ENCODE measurements at places on chromosomes 5 and 9. TPM values are rescaled to one million over a fixed set of nuclear protein-coding genes. Genes with fewer than 3 reads are reported as not detected.
A peak's percentile ranks its signal among the peaks of the same experiment; 100 is the strongest.

The PCDH12 gene
- total RNA-seq: 22.9 TPM

The IFNA21 gene
- total RNA-seq: not detected

The IQGAP2 gene
- 3.2 TPM for total RNA-seq

The SLC25A48 gene
- not detected for total RNA-seq

The SLC6A18 gene
- total RNA-seq: not detected

The CDHR2 gene
- 0.25 TPM for total RNA-seq

The PCDHGC5 gene
- total RNA-seq: 0.51 TPM

The C5orf58 gene
- not detected for total RNA-seq

GRCh38 chr5:136399527-136399926 is 34.2 kb upstream of the TRPC7 start:
- no peak for DNase-seq

DNA sequence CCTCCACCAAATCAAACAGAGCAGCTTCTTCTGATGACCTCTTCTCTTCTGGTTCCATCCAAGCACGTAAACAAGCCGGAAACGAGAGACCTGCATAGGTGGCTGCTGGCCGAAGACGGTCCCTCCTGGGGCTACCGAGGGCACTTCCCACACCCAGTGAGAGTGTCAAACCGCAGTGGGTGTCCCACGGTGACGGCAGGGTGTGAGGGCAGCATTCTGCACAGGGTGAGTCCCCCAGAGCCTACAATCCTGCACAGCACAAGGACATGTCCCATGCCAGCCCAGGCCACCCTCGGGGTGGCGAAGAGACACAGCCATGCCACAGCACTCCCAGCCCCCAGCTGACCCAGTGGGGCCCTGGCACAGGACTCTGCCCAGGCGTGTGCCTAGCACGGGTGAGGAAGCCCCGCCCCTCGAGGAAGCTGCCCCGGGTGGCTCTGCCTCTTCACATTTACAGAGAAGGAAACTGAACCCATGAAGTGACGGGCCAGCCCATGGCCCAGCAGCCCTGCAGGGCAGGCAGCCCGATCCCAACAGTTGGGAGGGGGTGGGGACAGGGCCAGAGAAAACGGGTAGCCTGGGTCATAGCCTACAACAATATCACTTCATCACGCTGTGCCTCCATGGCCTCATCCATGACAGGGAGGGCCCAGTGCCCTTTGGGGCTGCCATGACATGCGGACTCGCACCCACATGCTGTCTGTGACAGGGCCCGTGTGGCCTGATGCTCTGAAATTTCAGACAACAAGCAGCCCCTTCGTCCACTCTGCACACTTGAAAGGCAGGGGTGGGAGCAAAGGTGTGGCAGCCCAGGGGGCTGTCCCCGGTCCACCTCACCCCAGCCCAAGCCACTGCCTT is 43.2 kb downstream of the SEMA4D start:
- no peak for DNase-seq

- peak; percentile 9 for DNase-seq
These were observed 106.0 kb downstream of the ARRDC3 start for GRCh38 chr5:91277093-91277626.

- peak; percentile 17 for DNase-seq
These were observed 144.6 kb downstream of the SMARCA2 start for GRCh38 chr9:2159521-2160454.

DNA sequence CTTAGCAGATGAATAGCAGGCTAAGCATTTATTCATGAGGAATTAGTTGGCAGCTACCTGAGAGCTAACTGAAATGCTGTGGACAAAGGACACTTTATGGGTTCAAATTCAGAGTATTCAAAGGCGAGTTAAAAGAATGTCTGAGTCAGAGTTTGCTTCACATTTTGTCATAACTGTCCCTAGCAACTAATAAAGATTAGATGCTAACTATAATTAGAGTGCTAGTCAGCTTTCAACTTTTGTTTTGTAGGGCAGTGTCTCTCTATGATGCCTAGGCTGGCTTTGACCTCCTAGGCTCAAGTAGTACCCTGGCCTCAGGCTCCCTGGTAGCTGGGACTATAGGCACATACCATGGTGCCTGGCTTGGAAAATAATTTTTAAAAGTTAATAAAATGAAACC is 4.6 kb downstream of the SMC5 start:
- peak; percentile 25 for DNase-seq

DNA sequence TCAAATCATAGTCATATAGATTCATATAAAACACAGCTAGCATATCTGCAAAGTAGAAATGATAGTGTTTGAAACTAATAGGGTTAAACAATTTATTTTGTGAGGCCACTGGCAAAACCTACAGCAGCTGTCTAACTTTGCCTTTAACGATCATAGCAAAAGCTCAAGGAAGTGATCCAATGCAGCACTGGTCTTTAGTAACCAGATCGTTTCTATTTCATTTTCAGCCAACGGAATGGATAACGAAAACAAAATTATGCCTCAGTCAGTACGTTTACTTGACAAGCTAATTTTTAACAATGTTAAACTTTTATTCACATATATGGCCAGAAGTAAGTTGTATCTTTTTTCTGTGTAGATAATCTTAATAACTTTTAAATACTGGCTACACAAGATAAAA is 17.7 kb downstream of the MLLT3 start:
- no peak for DNase-seq

DNA sequence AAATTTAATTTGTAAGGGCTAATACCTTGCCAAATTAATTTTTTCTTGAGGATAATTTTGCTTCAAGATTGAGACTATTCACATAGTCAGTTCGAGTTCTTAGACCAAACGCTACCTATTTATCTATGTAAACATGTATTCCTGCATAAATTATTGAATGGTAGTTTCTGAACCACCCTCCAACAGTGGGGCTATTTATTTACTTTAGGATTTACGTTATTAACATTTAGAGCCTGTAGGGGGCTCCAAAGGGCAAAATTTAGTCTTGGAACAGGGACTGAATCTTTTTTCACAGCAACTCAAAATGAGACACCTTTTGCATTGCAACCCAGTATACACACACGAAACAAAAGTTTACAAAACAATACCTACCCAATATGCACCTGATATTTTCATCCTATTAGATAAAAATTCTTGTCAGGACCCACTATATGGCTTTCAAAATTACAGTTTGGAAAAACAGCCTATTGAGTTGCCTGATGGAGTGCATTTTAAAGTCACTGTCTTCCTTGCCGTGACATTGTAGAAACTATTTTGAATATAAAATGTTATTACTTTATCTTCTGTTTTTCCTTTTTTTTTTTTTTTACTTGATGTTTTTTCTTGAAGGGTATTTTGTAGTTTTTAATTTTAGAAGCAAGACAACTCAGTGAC is 47.1 kb upstream of the POU4F3 start:
- peak; percentile 54 for DNase-seq

- no peak for DNase-seq
These were observed 329.0 kb upstream of the PANK3 start for GRCh38 chr5:168908207-168908606.

- no peak for DNase-seq
These were observed 6.0 kb upstream of the BOD1 start for GRCh38 chr5:173622183-173623047.

DNA sequence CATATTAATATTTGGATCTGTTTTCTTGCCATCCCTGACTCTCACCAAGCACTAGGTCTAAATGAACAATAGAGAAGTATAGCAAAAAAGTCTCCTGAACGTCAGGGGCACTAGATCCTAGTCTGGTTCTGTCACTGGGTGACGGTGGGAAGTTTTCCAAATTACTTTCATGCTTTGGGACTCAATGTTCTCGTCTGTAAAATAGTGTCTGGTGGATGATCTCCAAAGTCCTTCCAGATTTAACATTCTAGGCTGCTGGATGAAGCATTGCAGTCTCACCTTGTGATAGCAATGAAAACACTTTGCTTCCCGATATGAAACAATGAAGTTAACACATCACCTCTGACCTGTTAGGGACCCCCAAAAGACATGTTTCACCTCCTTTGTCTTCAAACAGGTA is 199.3 kb downstream of the SEC61B start:
- no peak for DNase-seq

DNA sequence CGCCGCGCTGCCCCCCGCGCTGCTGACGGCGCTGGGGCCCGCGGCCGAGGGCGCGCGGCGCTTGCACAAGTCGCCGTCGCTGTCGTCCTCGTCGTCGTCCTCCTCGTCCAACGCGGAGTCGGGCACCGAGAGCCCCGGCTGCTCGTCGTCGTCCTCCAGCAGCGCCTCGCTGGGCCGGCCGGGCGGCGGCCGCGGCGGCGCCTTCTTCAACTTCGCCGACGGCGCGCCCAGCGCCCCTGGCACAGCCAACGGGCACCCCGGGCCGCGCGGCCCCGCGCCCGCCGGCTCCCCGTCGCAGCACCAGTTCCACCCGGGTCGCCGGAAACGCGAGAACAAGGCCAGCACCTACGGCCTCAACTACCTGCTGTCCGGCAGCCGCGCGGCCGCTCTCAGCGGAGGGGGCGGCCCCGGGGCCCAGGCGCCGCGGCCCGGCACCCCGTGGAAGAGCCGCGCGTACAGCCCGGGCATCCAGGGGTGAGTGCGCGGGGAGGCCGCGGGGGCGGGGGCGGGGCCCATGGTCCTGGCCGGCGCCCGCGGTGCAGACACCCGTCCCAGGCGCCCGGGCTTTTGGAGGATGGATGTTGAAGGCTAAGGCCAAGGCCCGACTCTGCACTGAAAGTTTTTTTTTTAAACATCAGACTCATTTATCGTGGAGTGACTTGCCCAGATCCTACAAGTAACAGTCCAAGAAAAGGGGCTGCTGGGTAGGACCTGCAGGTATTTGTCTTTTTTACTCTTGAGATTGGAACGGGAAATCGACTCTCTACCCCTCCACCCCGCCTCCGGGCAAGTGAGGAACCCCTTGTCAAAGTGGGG is 1.2 kb downstream of the TENT4A start:
- no peak for DNase-seq

DNA sequence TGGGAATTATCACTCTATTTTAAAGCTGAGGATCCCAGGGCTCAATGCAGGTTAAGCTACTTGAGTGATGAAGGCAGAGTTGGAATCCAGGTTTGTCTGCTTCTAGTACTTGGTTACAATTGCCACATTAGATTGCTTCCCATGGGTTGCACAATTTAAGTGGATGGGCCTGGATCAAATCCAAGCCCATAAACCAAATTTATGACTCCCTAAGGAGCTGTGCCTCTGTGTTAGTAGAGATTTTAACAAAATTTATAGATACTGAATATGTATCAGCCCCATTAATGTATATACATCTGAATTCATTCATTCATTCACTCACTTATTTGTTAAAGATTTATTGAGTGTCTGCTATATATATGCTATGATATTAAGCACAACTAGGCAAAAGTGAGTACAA is 332.3 kb upstream of the KLF9 start:
- no peak for DNase-seq

Data from dermis microvascular lymphatic vessel endothelial cell (primary cell).